ENCODE measurements at places on chromosomes 2 and 18.

DNA sequence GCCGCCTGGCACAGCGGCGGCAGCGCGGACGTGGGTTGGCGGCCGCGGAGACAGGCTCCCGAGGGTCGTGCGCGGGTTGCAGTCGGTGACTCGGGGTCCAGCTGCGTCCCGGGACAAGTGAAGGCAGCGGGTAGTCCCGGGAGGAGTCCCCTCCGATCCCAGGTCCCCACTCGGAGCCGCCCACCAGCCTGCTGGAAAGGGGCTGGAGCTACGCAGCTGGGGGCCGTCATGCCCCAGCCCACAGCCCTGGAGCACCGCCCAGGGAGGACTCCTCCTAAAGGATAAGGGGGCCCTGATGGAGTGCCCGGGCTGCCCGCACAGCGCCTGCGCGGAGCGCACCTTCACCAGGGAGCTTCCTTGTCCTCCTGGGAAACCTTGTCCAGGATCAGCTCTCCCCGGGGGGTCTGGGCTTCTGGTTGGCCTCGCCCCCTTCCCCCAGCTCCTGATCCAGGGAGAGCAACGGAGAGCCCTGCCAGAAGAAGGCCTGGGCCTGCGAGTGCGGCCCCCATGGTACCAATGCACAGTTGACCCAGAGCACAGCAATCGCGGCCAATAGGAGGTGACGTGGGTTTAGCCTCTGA lies 25.9 kb upstream of the ALPP start:
- no peak for DNase-seq

DNA sequence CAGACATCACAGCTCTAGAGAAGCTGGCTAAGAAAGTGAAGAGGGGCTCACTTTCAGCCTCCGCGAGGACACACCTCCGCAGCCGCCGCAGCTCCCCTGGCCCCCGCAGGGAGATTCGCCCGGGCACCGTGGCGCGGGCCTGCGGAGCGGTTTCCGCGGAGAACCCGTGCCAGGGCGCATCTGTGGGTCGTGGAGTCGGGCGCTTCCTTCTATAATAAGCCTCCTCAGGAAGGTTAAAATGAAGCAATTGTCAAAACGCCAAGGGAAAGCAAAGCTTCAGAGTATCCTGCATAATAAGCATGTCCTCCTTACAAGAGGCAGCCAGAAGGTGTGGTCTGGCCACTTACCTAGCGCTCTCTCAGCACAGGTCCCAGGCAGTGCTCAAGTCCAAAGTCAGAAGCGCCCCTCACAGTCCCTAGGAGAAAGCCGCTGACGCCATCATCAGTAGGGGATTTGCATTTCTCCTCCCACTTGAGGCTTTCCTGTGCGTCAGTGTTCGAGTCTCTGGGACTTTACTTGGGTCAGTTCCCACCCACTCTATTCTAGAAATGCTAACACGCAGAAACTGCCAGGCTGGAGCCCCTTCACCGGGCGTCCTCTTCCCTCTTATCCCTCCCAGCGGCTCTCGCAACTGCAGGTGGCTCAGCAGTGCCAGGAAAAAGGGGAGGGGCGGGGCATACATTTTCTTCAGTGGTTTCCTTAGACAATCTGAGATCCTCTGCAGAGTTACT lies at the start of gene STAT4:
Gene STAT4, minus strand, starts transcription at position 395 of the 731 bp plus-strand sequence. CDS start 2,791 bp downstream, outside the sequence.
- peak; percentile 78 for DNase-seq

DNA sequence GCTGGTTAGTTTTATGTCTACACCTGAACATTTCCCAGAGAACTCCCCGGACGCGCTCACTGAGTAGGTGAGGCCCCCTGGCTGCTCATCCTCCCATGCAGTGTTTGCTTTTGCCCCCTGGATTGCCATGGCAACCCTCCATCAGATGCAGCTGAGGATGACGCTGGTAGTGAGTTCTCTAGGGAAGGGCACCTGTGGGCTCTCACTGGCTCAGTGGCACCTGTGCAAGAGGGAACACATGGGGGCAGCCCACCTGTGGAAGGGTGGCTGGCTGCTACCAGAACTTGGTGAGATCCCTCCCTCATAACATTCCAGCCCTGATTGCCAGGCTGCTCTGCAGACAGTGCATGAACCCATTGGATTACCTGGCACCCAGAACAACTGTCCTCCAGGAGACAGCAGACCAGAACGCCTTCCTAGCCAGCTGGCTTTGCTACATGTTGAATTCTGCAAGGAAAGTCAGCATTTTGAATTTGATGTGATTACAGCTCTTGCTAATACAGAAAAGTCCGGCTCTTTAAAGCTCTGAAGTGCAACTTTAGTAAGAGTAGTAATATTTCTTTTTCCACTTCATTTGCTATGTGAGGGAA lies 21.7 kb downstream of the COA5 start:
- no peak for DNase-seq

DNA sequence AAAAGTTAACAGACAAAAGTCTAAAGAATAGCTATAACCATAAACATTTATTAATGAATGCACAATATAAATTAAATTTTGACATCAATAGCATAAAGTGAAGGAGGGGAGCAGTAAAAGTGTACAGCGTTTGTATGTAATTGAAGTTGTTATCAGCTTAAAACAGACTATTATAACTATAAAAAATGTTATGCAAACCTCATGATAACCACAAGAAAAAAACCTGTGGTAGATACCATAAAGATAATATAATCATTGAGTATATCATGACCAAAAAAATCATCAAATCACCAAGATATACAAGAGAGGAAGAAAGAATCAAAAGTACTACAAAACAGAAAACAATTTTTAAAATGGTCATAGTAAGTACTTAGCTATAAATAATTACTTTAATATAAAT lies 122.1 kb upstream of the ID2 start:
- DNase-seq = no peak

All from activated CD8-positive, alpha-beta memory T cell treated with anti-CD3 and anti-CD28 coated beads for 4 hours (primary cell).